MG63 (cell line): ENCODE measurements at places on chromosomes 4 and X. TPM values are rescaled to one million over a fixed set of nuclear protein-coding genes. Genes with fewer than 3 reads are reported as not detected.

DNA sequence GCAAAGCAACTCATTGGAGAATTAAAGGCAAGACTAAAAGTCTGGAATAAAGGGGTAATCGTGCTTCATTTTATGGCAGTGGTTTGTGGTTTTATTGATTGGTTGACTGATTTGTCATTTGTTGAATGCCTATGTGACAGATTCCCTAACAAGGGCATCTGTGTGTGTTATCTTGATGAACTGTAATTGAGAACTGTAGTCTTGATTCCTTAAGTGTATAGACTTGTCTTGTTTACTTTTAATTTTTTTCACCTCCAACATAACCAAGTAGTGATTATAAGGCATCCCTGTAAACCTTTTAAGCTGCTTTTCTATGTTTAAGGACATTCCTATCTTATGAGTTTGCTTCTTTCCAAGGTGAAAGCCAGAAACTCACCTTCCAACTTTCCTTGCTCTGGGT lies 216.0 kb upstream of the TAPT1 start:
- DNase-seq, result no peak

MAP9 gene
- 3.8 and 4.3 TPM in 2 replicates for total RNA-seq

- peak; percentile 11 for DNase-seq
Observed at GRCh38 chr4:143558823-143559756, 45.6 kb downstream of the SMARCA5 start.

P2RY4 gene
- total RNA-seq, result not detected in 2 replicates

DNA sequence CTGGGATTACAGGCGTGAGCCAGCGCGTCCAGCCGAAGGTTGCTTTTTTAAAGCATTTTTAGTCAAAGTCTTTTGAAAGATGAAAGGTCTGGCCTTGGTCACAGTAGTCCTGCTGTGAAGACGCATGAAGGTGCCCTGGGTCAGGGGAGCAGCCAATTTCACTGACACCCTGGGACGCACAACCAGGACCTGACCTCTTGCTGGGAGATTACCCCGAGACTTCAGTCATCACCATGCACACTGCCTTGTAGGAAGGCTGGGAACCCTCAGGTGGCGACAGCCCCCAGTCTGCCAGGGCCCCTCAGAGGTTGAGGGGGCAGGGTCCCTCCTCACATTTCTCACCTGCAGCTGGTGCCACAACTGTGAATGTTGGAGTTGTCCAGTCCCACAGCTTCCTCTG lies 53.2 kb downstream of the CPLX1 start:
- no peak for DNase-seq

SLC25A5 gene
- total RNA-seq, result 49.0 and 68.0 TPM in 2 replicates

DNA sequence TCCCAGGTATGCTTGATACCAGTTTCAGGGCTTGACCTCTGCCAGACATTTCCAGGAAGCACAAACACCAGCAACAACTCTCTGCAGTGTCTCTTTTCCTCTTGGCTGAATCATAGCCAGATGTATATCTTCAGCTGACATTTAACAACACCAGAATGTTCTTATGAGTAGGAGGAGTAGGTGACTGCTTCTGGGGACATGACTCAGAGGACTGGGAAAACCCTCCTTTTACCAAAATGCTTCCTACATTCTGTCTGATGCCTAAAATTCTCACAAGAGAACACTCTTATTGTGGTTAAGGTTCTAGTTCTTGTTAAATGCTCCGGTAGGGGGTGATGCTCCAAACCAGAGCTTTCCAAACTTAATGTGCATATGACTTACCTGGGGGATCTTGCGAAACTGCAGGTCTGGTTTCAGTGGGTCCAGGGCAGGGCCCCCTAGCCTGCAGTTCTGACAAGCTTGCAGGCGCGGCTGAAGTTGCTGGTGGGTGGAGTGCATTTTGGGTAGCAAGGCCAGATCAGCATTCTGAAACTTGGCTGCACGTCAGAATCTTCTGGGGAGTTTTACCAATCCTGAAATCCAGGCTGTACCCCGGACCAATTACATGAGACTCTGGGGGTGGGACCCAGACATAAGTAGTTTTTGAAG lies 329.3 kb upstream of the RPS6KA3 start:
- DNase-seq, result no peak

DNA sequence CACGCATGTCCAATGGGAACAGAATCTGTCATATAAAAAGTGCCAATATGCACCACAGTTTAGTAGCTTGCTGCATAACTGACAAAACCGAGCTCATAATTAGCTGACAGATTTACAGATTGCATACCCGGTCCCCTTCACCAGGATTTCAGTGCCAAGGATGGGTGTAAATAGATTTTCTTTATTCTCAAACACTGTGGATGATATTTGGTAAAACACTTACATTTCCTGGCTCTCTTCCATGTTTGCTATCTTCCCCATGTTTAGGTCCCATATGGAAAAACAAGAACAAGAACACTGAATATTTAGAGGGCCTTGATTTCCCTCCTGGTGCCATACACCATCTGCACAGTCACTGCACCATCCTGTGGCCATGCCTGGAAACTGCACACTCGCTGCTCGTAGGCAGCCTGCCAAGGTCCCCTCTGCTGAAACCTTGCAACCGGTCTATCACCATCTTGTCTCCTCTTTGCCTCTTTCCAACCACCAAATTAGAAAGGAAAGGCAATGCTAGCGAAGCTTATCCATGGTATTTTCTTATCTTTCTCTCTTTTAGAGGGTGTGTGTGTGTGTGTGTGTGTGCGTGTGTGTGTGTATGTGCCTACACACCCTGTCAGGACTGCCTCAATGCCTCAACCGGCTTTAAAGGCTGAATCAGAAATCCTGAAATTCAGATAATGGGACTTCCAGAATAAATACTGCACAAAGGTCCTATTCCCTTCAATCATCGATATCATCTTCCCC lies 124.2 kb upstream of the MBNL3 start:
- peak; percentile 1 for DNase-seq

GRCh38 chr4:24650849-24651640 lies 66.7 kb upstream of the DHX15 start:
- no peak for DNase-seq

DNA sequence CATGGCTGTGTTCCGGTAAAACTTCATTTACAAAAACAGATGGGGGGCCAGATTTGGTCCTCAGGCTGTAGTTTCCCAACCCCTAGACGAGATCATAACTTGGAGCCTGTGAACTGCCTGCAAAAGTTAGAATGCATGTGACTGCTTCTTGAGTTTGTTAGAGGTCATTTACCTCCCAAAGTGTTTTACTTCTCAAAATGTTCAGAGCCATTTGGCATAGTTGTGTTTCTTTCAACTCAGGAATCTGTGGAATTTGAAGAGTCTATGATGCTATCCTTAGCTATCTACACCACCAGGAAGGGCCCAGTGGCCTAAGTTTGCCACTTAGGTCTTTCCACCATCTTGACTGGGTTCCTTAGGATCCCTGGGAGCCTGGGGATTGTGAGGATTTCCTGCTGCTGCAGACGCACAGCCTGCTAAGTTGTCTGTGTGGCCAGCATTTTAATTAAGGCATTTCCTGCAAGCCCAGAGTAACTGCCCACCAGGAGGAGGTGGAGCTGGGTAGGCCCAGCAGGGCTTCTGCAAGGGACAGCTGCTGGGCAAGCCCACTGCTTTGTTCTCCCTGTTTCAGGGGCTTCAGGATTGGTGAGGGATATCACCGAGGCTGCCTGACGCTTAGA lies 53.1 kb downstream of the CCNI start:
- peak; percentile 32 for DNase-seq

F11 gene
- not detected in 2 replicates for total RNA-seq

RTL5 gene
- 0.03 TPM in 1 of 2 replicates, not detected in the other for total RNA-seq

VCX2 gene
- not detected in 2 replicates for total RNA-seq

- peak; percentile 46 for DNase-seq
Observed at GRCh38 chr4:164378361-164378760, 375.6 kb upstream of the SMIM31 start.

DNA sequence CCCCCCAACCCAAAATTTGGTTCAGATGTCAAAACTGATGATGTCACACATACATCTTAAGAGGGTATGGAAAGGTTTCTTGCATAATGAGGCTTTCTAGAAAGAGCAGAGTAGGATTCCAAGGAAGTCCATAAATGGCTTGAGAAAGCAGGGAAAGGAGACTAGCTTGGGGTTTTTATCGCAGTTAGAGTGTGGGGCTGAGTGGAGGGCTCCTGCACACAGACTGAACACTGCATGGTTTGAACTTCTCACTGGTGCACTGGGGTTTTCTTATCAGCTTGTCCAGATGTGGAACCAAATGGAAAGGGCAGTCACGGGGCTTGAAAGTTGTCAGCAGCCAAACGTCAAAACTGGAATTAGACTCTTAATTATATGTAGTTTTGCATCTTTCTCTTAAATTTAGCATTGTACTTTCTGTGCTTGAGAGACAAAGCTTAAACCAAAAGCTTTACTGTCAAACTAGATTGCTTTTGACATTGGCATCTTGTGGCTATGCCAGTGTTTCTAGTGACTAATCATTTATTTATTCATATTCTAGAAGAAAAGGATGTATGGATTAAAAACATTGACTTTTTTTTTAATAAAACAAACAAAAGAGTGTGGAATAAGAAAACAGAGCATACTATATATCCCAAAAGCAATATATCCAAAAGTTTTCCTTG lies 78.3 kb upstream of the STIM2 start:
- no peak for DNase-seq

- DNase-seq, result peak; percentile 69
Observed at GRCh38 chrX:48617542-48618340, 20.4 kb downstream of the WDR13 start.

DNA sequence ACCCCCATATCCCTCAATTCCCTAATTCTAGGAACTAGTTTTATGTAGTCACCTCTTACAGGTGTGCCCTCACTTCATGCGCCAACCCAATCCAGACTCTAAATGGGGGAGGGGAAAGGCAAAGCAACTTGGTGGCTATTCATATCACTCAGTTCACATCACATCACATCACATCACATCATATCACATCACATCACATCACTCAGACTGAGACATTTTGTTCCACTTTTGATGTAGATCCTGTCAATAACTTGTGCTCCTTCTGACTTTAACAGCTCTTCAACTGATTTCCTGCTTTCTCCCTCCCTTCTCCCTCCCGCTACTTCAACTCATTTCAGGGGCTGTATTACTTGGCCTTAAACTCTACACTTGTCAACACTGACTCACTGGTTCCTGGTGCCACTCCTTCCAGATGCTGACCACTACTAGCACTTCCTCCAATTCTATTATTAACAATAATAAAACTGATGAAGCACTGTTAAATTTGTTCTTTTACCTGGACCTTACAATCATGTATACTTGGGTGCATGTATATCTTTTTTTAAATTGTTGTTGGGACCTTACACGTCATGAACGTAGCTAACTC lies 29.1 kb upstream of the PLS3 start:
- DNase-seq, result peak; percentile 38

PLAC8 gene
- total RNA-seq, result not detected in 2 replicates

GRCh38 chrX:48823053-48823452 lies 3.3 kb upstream of the ERAS start:
- no peak for DNase-seq

DNA sequence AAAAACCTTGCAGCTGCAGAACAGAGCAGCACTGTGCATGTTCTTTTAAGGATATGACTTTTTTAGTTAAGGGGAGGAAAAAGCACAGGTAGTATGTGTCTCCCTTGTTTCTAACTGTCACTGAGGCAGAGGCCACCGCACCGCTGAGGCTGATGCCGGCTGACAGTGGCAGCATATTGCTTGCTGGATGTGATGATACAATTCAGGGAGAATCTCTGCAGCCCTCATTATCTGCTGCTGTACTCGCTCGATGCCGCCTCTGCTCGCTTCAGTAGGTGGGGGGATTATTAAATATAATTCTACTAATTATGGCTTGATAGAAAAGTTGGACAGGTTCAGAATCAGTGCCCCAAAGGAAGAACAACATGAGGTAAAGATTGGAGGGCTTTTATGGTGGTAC lies 378.8 kb upstream of the NOCT start:
- DNase-seq, result no peak

- peak; percentile 93 for DNase-seq
Observed at GRCh38 chrX:44012484-44013096, 39.4 kb upstream of the NDP start.

DNA sequence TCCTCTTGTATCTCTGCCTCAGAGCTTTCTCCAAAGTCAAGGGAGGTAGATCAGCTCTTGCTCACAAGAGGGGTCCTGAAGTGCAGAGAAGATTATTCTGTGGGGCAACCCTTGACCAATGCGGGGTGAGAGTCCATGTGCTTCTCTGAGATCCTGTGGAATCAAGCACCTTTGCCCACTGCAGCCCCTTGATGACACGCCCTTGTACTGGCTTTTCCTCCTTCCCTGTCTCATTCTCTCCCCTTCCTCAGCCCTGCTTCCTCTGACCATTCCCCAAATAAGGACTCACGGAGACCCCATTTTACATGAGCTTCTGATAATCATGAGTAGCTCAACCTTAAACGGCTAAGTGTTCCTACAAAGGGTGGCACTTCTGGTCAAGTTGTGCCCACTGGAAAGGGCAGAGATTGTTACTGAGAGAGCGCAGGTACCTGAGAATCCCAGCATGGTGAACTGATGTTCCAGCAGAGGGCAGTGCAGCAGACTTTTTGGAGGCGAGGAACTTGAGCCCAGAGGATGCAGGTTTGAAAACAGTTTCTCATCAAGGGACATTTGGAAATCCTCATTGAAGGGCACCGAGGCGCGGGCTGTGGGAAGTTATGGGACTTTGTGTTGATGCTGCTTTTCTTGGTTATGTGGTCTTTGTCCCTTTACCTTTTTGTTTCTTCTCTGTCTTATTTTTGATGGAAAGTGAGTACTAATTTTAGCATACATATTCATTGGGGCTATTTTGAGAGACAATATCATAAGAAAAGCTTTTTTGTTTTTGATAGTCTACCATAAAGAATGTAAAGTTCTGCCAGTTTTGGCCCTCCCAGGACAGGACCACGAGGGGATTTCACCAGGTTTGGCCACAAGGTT lies 201.3 kb downstream of the RBM46 start:
- peak; percentile 1 for DNase-seq

- no peak for DNase-seq
Observed at GRCh38 chr4:185819144-185819543, 7.2 kb upstream of the SORBS2 start.

MAGED4B gene
- total RNA-seq, result 3.3 and 12.8 TPM in 2 replicates
